ENCODE measurements at places on chromosomes 13 and 19.

DNA sequence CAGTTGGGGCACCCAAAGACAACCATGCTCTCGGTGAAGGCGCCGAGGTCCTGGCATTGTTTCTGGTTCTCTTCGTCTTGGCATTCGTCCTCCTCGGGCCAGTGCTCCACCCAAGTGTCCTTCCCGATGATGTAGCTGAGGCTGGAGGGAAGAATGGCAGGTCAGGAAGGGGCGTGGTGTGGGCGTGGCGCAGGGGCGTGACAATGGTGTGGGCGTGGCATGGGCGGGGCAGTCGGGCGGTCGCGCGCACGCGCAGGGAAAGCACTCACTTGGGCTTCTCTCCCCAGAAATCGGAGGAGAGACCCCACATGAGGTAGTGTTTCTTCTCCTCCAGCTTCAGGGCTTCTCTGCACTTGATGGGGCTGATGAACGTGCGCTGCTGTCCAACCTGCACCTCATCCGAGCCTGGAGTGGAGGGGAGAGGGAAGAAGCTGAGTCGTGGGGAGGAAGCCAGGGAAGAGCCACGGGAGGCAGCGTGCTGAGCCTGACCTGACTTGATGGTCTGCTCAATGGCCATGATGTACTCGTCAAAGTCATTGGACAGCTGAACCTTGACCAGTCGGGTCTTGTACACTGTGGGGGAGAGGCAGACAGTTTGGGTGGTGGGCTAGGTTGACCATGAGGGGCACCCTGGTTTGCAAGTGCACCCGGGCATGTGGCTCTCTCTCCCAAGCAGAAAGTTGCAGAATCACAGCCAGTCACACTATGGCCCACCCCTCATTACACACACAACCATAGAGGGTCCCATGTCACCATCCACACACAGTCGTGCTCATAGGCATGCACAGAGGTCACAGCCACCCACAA is 8.1 kb upstream of the TNFSF14 start:
- DNase-seq = no peak

GRCh38 chr19:14505488-14506239 is 9.7 kb upstream of the GIPC1 start:
- DNase-seq = no peak

GRCh38 chr19:19530423-19530804 is 1.7 kb downstream of the YJEFN3 start:
- DNase-seq = no peak

DNA sequence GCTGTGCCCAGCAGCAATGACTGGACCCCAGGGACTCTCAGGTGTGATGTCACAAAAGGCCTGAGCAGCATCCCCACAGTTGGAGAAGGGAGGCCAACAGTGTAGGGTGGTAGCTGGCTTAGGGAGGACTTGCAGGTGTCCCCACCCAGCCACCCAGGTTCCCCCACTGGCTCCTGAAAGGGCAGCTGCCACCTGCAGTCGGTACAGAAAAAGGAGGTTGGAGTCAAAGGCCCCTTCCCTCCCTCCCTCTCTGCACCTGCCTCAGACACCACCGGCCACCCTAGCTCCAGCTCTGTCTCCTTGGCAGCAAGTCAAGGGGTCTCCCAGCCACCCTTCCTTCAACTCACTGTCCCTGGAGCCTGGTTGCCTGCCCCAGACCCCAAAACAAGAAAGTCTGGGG is at the start of gene PCP2:
PCP2 (minus strand) TSS at position 22 of the 400 bp plus-strand sequence. CDS start 262 bp downstream, outside the sequence.
- no peak for DNase-seq

- DNase-seq = no peak
Observed at GRCh38 chr13:79525064-79525857, 44.3 kb downstream of the NDFIP2 start.

DNA sequence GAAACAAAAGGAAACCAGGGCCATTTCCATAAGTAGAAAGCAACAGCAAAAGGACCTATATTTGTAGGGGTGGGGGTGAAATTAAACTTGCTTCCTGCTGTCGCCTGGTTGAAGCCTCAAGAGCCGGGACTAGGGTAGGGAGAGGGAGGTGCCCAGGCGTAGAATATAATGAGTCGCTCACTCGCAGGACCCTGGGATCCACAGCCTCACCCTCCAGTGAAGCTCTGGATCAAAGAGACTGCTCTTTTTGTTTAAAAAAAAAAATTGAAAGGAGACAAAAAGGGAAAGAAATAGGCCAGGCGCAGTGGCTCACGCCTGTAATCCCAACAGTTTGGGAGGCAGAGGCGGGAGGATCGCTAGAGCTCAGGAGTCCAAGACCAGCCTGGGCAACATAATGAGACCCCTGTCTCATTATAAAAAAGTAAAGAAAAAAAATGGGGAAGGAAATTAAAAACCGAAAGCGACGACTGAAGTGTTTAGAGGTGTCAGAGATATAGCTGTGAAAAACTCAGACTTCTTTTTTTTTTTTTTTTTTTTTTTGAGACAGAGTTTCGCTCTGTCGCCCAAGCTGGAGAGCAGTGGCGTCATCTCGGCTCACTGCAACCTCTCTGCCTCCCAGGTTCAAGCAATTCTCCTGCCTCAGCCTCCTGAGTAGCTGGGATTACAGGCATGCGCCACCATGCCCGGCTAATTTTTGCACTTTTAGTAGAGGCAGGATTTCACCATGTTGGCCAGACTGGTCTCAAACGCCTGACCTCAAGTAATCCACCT is 10.9 kb upstream of the ADGRE5 start:
- no peak for DNase-seq

GRCh38 chr19:10805065-10805757 is 30.8 kb downstream of the TMED1 start:
- DNase-seq = no peak

- DNase-seq = no peak
Observed at GRCh38 chr19:31838163-31838815, 489.1 kb upstream of the TSHZ3 start.

- DNase-seq = no peak
Observed at GRCh38 chr13:32548837-32549236, 10.2 kb upstream of the N4BP2L2 start.

DNA sequence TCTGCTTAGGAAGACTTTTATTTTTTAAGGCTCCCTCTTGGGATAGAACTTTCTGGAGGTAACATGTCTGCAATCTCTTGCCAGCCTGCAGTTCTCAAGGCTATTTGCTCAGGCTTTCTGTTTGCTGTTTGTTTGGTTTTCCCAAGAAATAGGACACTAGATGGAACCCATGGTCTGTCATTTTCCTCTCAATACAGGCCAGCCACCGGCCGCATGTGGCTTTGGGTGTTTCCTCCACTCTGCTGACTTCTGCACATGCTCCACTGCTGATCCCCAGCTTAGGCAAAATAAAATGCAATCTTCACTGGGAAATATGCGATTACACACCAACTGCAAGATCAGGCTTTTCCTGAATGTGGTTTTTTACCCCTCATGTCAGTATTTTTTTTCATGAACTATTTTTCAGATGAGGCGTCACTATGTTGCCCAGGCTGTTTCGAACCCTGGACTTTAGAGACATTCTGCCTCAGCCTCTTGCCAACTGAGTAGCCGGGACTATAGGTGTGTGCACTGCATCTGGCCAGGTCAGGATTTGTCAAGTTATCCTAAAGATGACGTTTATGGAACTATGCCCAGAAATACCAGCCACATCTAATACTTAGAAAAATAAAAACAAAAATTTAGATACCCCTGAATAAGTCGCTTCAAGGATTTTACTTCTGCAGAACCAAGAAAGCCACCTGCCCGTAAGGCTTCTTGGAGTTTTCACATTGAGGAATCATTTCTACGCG is 94.3 kb upstream of the PABPC3 start:
- DNase-seq = no peak

DNA sequence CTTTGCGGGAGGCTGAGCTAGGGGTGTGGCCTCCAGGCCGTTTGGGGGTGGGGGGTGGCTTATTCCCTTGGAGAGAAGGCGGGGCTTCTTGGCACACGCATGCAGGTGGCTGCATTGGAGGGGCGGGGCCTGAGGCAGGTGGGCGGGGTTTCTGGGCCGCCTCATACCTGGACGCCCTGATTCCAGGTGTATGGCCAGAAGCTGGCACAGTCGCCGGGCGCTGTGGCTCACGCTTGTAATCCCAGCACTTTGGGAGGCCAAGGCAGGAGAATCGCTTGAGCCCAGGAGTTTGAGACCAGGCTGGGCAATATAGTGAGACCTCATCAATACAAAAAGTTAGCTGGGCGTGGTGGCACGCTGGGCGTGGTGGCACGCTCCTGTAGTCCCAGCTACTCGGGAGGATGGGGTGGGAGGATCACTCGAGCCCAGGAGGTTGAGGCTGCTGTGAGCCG is 7.8 kb downstream of the ABCA7 start:
- no peak for DNase-seq

- no peak for DNase-seq
Observed at GRCh38 chr13:93406136-93406535, 179.5 kb downstream of the GPC6 start.

DNA sequence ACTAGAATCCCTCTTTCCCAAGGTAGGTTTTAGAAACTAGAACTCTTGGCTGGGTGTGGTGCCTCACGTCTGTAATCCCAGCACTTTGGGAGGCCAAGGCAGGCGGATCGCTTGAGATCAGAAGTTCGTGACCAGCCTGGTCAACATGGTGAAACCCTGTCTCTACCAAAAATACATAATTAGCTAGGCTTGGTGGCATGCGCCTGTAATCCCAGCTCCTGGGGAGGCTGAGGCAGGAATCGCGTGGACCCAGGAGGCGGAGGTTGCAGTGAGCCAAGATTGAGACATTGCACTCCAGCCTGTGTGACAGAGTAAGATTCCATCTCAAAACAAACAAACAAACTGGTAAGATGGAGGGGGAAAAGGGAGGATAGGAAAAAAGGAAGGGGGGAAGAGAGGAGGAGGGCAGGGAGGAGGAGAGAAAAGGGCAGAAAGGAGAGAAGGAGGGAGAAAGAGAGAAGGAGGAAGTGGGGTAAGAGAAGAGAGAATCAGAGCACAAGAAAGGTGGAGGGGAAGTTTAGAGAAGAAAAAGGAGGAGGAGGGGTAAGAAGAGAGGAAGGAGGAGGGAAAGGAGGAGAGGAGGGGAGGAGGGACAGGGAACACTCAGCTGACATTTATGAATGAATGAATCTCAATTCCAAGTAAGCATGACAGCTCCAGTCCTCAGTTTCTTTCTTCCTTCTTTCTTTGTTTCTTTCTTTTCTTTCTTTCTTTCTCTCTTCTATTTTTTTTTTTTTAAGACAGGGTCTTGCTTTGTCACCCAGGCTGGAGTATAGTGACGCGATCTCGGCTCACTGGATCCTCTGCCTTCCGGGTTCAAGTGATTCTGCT is 2.6 kb upstream of the SLC27A1 start:
- no peak for DNase-seq

DNA sequence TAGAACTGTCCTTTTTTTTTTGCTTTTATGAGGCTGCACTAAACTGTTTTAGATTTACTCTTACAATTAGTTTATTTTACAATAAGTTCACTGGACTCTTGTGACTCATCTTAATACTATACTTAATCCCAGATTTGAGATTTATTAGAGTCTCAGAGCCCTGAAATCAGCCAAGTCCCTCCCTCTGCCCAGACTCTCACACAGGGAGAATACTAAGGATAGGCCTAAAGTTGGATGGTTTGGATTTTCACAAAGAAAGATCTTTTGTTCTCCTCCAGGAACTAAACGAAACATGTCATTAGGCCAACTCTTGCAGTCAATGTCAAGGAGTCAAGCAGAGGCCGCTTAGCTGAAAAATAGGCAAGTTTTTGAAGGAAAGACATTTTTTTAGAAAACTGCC is 42.7 kb upstream of the MIR17HG start:
- no peak for DNase-seq

DNA sequence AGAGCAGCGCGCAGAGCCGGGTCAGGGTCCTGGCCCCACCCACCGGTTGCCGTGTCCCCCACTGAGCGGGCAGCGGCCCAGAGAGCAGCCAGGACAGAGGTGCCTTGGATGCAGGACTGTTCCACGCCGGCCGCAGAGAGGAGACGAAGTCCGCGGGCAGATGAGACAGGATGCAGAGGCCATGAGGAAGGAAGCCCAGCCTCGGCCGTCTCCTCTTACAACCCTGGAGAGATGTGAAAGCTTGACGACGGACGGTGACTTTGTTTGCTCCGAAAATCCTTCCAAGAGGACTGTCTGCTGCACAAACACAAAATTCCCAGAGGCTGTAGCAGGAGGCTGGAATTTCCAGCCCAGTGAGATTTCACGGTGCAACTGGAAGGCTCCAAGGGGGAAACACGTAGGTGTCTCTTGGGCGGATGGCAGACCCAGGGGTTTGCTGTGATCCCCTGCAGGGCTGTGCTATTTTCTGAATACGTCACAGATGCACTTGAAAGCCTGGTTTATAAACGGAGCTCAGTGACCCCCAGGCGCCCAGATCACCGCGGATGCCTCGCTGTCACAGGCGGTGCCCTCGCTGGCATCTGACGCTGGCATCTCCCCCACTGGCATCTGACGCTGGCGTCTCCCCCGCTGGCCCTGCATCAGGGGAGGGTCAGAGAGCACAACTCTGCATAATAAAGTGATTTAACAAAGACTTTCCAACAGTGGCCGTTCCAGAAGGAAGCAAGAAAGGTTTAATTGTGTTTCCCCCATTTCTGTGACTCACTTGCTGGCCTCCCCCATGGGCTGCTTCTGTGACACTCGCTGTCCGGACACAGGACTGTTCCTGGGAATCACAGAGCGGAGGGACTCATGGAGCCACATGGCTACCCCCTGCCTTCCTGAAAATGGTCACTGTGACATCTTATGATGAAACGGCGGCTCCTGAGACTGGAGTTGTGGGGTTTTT is 62.0 kb upstream of the C13orf46 start:
- no peak for DNase-seq

- no peak for DNase-seq
Observed at GRCh38 chr19:4066682-4067395, at the start of gene ZBTB7A. TSS of gene ZBTB7A (minus strand) at chr19:4066899. CDS start at chr19:4055232, 11,667 bp downstream.

DNA sequence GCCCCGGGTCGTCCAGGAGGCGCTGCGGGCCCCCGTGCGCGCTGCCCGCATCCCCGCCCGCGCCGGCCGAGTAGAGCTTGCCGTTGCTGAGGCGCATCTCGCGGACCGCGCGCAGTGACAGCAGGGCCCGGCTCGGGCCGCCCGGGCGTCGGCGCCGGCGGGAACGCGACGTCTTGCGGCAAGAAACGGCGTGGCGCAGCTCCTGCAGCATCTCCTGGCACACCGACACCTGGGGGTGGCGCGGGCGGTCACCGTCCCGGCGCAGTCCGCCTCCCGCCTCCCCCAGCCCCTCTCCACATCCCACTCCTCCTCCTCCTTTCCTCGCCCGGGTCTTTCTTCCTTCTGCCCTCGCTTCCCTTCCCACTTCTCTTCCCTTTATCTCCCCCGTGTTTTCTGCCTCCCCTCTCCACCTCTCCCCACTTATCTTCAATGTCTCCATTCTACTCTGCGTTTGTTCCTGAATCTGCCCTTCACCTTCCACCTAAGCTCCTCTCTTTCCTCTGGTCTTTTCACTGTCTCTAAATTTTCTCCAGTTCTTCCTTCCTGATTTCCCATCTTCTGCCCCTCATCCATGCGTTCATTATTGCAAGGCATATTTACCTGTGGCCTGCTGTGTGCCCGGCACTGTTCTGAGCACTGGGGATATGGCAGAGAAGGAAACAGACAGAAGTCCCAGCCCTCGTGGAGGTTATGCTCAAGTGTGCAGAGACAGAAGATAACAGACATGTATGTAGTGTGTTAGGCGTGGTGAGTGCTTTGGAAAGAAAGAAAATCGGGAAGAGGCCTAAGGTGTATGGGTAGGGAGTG is 5.2 kb upstream of the ATP1A3 start:
- no peak for DNase-seq

- DNase-seq = no peak
Observed at GRCh38 chr13:106499896-106500295, 35.6 kb downstream of the EFNB2 start.

Measured in HFF-Myc (cell line).